GM23248 (cell line): ENCODE measurements at places on chromosomes 12 and 14. TPM values are rescaled to one million over a fixed set of nuclear protein-coding genes. Genes with fewer than 3 reads are reported as not detected.

DNA sequence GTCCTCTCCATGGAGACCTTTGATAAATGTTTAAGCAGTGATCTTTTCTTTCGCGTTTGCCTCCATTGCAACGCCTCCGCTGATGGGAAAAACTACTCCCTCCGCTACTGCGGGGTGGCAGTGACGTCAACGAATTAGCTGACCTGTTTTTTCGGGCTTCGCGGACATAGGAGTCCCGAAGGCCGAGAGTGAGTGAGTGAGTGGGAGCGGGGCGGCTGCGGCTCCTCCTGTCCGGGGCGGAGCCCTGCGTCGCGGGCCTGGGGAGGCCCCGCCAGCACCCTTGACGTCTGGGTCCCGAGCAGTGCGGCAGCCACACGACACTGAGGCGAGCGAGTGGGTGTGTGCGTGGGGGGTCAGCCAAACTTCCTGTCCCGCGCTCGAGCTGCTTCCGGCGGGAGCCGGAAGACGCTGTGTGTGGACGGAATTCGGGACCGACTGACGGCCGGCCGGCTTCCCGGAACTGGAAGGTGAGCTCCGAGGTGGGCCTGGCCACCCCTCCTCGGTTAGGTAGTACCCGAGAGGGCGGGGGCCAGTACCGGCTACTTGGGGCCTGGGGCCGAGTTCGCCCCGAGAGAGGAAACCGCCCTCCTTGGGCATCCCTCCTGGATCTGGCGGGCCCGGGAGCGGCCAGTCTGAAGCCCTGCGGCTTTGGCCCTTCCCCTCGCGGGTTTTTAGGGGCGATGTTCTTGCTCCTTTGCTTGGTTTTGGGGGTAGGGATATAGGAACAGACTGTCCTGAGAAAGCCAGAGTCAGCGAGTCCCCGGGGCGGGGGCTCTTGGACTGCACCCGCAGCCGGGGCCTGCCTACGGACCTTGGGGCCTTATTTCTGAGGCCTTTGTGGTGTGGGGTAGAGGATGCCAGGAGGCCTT lies at the start of gene ZNF410:
Gene ZNF410 (plus strand): TSS at position 411 of the 869 bp plus-strand sequence. CDS start 5,317 bp downstream, outside the sequence.
- DNase-seq: peak; percentile 99
- peak within 1 kb of the TSS; percentile 77 for H3K4me3 ChIP-seq
- no peaks in the 10 kb centered on the region for H3K27me3 ChIP-seq
- H3K36me3 ChIP-seq: no peaks in the 10 kb centered on the region
- H3K27ac ChIP-seq: peak within 1 kb of the TSS; percentile 94
- peaks cover 20% of the 10 kb centered on the region for H3K4me1 ChIP-seq

Gene C1QL4
- not detected in 2 replicates for total RNA-seq

DNA sequence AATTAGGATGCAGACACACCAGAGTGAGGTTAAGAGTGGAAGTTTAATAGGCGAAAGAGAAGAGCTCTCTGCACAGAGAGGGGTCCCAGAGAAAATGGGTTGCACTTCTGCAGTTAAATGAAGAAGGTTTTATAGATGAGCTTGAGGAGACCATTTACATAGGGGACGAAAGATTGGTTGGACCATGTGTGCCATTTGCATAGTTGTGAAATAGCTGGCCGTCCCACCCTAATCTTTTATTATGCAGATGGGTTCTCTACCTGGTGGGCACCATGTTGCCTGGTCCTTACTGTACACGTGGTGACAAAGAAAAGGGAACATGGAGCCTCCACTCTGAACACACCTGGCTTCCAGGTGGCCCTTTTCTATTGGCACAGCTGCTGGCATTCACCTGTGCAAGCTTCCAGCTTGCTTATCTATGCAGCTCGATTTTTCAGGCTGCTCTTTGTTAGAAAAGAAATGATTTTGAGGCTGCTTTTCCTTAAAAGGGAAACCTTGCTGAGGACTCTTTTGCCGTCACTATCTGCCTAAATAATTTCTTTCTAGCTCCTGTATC lies 67.1 kb upstream of the SRSF5 start:
- no peak overlapping the region for H3K27ac ChIP-seq
- DNase-seq: no peak
- H3K27me3 ChIP-seq: no peaks in the 10 kb centered on the region
- no peak overlapping the region for H3K4me3 ChIP-seq

Gene NPFF
- not detected in 2 replicates for total RNA-seq

Gene RNASE2
- total RNA-seq: not detected in 2 replicates

DNA sequence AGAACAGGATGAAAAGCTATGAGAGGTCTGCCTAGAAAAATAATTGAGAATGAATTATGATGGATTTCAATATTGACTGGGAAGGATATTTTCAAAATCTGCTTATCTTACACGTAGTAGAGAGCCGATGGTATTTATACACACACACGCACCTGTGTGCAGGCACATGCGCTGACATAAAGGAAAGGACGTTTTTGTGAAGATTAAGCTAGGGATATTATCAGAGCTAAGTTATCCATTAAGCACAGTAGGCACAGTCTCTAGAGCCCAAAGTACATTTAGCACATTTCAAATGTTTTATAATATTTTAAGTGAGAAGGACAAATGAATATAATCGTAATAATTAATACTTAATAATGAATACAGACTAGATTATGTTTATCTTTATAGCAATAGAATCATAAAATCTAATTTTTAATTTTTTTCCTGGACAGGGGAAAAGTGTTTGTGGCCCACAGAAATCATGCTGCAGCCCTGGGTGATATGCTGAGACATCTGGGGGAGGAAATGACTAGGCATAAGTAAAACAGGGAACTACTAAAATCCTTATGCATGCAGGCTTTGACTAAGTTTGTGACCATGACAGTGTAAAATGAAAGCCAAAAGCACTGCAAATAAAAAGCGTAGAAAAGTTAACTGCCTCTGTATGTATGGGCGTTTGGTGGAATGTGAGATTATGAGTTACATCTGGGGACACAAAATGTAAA lies 146.1 kb downstream of the KITLG start:
- peaks cover 37% of the 10 kb centered on the region for H3K4me1 ChIP-seq
- no peaks in the 10 kb centered on the region for H3K27me3 ChIP-seq
- H3K27ac ChIP-seq: peak overlapping the region; percentile 78
- no peak overlapping the region for H3K4me3 ChIP-seq
- no peaks in the 10 kb centered on the region for H3K36me3 ChIP-seq

DNA sequence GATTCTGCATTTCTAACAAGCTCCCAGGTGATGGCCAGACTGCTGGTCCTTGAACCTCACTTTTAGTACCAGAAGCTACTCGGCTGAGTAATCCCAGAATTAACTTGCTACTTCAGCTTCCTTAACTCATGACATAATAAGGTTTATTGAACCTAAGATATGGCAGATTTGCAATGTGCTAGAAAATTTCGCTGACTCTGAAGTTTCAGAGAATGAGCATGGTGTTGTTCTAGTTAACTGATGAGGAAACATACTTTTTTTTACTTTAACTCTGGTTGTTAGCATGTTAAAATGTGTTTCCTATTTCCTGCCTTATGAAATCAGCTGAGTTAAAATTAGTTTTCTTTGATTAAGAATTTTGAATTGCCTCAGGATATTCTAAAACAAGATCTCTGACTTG lies 23.1 kb upstream of the COX16 start:
- no peaks in the 10 kb centered on the region; the same call in none of the 2 replicates for H3K36me3 ChIP-seq
- no peak overlapping the region for H3K27ac ChIP-seq
- no peak overlapping the region for H3K4me3 ChIP-seq
- DNase-seq: no peak
